ENCODE measurements at places on chromosomes 1 and 21.

DNA sequence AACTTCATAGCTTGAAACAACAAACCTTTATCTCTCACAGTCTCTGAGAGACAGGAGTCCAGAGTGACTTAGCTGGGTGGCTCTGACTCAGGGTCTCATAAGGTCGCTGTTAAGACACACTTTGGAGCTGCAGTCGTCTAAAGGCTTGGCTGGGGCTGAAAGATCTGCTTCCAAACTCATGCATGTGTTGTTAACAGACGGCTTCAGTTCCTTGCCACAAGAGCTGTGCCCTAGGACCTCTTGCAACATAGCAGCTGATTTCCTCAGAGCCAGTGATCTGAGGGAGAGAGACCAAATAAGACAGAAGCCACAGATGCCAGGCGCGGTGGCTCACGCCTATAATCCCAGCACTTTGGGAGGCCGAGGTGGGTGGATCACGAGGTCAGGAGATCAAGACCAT is 176.8 kb downstream of the DISC1 start:
- DNase-seq = no peak

DNA sequence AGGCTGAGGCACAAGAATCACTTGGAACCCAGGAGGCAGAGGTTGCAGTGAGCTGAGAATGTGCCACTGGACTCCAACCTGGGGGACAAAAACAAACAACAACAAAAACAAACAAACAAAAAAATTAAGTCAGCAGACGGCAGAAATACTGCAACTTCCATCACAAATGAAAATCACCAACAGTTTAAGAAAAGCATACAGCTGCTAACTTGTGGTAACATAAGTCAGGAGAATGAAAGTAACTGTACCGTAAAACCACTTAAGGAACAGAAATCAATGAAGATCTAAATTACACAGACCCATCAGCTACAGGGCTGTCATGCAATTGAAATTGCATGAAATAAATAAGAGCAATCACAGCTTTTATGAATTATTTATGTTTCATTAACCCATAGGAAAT is 25.0 kb downstream of the MCOLN2 start:
- DNase-seq = no peak

DNA sequence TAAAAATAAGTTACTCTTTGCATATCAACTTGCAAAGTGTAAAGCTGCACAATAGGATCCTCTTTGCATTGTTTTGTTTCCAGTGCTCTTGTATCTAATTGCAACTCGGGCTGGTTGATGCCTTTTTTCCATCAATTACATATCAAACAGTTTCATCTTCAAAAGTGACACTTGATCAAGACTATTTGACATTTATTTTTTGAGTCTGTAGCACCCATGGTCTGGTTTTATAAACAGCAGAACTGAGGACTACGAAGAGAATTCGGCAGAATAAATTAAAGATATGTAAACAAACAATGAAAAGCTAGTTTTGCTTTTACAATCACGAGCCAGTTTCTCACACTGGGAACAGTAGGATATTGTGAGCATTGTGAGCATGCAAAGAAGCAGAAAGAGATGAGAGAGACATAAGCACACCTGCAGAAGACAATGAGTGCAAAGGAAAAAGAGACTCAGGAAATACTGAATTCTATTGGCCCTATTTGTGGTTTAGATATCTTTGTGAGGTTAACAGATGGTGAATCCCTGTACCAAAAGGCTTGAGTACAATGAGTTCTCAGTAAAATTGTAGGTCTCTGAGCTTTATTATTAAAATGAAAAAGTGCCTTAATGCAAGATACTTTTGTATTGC is 45.4 kb downstream of the RPL5 start:
- DNase-seq = peak; percentile 76

DNA sequence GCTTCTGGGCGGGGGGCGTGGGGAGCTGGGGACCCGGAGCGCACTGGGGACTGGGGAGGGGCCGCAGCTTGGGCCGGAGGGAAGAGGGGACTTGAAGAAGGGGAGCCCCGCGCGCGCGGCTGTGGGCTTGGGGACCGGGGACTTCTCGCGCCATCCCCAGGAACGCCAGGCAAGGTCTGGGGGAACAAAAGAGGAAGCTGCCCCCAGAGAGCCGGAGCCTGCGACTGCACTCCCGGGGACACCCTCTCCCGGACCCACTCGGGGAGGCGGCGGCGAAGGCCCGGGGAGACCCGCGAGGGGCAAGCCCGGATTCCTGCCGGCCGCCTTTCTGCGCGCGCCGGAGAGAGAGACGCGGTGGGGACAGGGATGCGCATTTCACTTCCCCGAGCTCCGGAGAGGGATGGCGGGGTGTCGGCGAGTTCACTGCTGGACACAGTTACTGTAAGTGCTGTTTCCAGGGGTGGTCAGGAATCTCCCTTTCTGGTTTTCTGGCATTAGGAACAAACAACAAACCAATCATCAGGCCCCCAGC is 732 bp downstream of the ABCG1 start:
- peak; percentile 56 for DNase-seq

DNA sequence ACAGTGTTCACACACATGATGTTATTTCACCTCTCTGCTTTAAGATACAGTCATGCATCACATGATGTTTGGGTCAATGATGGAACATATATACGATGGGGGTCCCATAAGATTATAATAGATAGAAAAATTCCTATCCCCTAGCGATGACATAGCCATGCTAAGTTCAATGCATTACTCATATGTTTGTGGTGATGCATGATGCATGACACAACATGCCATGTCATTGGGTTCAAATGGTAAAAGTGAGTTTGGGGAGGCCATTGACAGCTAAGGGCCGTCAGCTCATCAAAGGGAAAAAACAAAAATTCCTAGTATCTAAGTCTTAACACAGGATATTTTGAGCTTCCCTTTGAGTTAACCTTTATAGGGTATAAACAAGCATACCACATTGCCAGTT is 73.6 kb downstream of the ATP1A1 start:
- no peak for DNase-seq

DNA sequence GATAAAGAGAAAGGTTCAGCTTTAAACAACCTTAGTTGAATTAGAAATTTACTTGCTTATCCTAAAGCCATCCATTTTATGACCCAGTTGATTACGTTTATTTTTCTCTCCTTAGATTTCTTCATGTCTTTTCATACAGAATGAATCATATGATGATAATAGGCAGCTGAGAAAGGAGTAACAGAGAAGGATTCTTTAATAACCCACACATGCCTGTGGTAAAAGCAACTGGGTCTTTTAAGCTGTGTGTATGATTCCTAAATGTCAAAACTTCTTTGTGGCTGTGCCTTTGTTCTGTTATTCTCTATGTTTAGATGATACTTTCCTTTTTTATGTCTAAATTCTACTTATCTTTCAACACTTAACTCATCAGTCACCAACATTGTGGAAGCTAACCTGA is 626.5 kb downstream of the NCAM2 start:
- DNase-seq = no peak

DNA sequence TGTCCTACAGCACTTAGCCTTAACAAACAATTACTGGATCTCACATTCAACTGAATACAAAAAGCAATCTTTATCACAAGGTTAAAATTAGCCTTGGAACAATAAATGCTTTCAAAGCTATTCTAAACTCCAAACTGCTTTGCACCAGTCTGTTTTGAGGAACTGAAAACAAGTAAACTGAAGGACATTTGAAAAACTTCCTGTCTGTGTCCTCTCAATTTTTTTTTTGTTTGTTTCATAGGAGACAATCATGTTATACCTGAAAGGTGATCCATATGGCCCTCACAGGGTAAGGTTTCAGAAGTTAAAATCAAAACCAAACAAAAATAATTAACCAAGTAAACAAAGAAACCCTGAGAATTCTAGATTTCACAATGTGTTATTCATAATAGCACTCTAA is 459.1 kb downstream of the DPYD start:
- no peak for DNase-seq

GRCh38 chr1:34656299-34656698 is 98.5 kb upstream of the GJB5 start:
- peak; percentile 9 for DNase-seq

- no peak for DNase-seq
Measured at GRCh38 chr1:224694969-224695368, 78.9 kb downstream of the CNIH3 start.

- DNase-seq = no peak
Measured at GRCh38 chr1:75125161-75125726, 8.9 kb upstream of the LHX8 start.

DNA sequence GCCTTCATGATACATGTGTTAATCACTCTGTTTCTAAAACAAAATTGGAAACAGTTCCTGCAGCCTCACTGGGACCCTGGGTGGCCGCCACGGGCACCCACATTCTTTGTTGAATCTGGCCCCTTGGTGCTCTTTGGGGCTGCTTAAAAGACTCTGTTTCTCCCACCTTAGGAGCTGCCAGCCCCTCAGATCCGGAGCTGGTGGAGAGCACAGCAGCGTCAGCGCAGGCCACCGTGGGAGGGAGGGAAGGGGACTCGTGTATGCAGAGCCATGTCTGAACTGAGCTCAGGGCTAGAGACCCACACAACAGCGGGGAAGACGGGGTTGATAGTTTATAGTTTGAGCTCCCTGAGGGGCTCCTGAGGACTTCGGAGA is 121.2 kb downstream of the CNIH3 start:
- no peak for DNase-seq

- no peak for DNase-seq
Measured at GRCh38 chr1:63739452-63739851, 34.4 kb upstream of the ROR1 start.

- DNase-seq = no peak
Measured at GRCh38 chr1:24193046-24193445, 6.0 kb upstream of the IFNLR1 start.

DNA sequence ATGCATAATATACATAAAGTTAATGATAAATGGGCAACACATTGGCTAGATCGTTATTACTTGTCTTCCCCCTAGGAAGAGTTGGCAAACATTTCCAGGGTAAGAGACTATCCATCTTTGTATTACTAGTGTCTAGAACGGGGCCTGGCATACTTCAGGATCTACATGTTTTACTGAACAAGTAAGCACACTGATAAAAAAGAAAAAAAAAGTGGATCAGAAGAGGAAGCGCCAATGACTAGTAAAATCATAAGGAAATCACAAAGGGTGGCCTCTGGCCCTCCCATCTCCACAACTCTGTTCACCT is 482 bp downstream of the TM2D1 start:
- no peak for DNase-seq

GRCh38 chr1:53299233-53299632 is 28.6 kb downstream of the LRP8 start:
- no peak for DNase-seq

DNA sequence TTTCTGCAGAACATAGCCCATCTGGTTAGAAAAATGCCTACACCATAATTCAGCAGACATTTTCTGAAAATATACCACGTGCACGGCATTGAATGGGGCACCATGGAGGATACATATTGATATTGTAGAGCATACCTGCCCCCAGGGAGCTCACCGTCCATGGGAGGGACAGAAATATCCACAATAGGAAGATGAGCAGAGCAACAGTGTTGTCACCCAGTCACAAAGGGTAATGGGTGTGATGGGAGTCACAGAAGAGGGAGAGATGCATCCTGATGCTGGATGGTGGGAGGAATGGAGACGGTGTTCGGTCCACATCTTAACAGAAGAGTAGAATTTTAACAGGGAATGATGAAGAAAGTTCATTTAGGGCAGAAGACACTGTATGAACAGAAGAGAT is 51.4 kb downstream of the ATP1A1 start:
- DNase-seq = no peak

GRCh38 chr1:17119773-17120480 is 676 bp upstream of the PADI2 start:
- DNase-seq = no peak

- DNase-seq = peak; percentile 57
Measured at GRCh38 chr1:245306628-245307410, 152.0 kb downstream of the KIF26B start.

- DNase-seq = no peak
Measured at GRCh38 chr1:19179597-19180264, 30.3 kb downstream of the UBR4 start.

- DNase-seq = peak; percentile 81
Measured at GRCh38 chr1:246786606-246787238, 62.5 kb downstream of the SCCPDH start.

- DNase-seq = peak; percentile 35
Measured at GRCh38 chr1:33349081-33349759, 28.3 kb upstream of the A3GALT2 start.

DNA sequence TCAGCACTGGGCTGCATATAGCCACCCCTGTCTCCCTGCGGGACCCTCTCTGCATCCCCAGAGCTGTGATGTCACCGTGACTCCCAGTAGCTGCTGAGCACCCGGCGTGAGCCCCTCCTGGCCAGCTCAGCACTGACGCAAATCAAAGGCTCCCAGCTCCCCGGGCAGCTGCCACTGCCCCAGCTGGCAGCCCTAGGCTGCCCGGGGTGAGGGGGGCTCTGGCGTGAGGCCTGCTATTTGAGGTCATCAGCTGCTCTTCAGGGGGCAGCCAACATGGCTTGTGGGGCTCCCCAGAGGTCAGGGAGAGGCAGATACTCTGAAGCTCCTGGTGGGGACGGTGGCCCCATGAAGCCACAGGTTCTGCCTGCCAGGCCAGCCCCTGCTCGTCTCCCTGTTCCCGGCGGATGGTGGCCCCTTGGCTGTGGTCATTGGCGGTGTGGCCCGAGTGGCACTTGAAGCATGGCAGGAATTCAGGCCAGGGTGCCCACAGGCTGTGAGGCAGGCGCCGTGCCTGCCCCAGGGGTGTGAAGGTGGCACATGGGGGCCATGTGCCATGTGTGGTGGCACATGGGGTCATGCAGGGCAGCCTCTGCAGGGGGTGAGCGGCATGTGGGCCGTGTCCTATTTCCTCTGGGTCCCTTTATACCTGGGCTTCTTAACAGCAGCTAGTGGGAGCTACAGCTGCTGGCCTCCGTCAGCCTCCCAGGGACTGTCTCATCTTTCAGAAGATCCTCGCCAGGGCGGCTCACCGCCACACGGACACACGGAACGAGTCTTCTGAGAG is 85.4 kb downstream of the SIK1 start:
- DNase-seq = no peak

GRCh38 chr1:211738691-211739301 is 63.4 kb upstream of the NEK2 start:
- DNase-seq = no peak

DNA sequence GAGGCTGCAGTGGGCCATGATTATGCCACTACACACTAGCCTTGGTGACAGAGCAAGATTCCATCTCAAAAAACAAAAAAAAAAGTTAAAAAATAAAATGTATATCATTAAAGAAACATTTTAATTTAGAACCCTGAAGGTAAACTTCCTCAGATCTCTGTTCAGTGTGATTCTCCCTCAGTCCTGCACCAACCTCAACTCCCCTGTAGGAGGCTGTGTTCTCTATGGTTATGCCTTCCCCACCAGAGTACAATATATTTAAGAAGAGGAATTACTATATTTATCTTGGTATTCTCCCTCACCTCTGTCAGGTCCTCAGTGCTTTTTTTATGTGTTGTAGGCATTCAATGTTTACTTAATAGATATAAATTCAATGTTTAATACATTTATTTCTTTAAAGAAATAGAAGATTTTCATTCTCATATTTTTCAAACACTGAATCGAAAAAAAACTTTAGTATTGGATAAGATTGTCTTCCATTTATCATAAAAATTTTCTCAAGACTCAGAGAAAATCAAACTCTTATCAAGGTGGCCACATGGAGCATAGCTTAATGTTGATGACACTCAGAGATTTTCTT is 4.8 kb upstream of the LRRC8B start:
- peak; percentile 8 for DNase-seq
